HFFc6 (cell line): ENCODE measurements at places on chromosomes 11 and 22.

DNA sequence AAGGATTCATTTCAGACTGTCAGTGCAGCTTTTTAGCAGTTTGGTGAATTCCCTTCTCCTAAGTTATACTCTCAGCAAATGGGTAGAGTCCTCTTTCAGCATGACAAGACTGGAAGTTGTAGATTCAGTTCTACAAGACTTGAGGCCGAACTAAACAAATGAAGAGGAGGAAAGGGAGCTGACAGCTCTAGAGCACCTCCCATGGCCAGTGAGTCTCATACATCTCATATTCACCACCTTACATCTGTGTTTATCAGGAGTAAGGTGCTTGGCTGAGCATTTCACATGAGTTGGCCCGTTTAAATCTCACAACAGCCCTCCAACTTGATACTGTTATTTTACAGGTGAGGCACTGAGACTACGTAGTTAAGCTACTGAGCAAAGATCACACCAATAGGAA, 30.4 kb downstream of the SEZ6L start:
- no peak for DNase-seq

DNA sequence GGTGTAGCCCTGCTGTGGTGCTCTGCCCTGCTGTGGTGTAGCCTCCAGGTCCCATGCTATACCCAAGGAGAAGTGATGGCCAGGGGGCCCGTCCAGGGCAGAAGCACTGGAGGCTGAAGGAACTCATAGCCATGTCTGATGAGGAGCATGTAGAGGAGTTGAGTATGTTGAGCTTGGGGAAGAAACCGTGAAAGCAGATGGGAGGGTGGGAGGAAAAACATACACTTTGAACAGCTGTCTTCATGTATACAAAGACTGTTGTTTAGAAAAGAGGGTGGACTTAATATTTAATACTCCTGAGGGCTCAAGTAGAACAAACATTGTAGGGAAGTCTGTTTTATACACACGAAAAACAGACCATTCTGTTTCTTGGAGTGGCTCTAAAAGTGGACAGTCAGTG, 26.6 kb upstream of the TTC12 start:
- no peak for DNase-seq

DNA sequence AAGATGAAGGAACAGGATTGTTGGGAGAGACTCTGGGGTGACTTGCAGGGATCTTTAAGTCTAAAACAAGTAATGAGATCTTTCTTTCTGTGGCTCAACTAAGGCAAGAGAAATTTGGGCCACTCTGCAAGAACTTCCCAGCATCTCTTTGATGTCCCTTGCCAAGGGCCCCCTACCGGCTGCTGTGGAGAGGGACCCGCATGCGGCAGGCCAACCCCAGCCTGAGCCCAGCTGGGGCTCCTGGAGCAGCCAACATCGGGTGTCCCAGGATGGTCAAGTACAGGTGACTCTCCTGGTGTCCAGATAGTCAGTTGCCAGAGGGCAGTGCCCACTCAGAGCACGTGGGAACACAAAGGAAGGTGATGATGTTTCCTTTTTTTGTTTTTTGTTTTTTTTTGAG, 363.2 kb downstream of the TBC1D22A start:
- DNase-seq, result no peak

GRCh38 chr22:20020533-20021195, at the start of gene TANGO2:
TSS of gene TANGO2 (plus strand) at chr22:20021110. CDS start at chr22:20036799, 15,689 bp downstream.
- DNase-seq, result peak; percentile 86

- no peak for DNase-seq
These were observed 98.4 kb downstream of the VPREB1 start for GRCh38 chr22:22342697-22343580.

DNA sequence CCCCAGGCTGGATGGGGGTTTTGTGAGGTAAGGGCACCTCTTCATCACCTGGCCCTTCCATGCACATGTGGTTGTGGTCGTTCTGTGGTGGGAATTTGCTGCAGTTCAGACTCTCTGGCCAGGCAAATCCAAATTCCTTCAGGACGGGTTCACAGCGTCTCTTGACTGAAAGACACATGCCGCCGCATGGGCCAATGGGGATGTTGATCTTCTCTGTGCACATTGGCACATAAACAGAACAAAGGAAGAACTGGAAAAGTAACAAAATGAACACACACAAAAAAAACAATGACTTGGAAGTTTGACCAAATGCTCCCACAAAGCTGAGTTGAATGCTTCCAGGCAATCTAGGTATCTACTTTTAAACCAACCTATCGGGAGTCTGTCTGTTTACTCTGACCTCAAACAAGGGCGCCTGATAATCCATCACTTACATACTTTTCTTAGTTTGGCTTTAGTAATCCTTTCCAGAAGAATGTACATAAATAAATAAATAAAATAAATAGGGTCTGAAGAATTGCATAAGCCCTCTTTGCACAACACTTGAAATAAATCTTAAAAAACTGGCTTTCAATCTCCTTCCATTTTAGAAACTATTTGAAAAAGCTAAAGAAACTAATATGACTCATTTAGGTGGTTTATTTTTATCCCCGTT, 2.8 kb downstream of the FZD4 start:
- no peak for DNase-seq

DNA sequence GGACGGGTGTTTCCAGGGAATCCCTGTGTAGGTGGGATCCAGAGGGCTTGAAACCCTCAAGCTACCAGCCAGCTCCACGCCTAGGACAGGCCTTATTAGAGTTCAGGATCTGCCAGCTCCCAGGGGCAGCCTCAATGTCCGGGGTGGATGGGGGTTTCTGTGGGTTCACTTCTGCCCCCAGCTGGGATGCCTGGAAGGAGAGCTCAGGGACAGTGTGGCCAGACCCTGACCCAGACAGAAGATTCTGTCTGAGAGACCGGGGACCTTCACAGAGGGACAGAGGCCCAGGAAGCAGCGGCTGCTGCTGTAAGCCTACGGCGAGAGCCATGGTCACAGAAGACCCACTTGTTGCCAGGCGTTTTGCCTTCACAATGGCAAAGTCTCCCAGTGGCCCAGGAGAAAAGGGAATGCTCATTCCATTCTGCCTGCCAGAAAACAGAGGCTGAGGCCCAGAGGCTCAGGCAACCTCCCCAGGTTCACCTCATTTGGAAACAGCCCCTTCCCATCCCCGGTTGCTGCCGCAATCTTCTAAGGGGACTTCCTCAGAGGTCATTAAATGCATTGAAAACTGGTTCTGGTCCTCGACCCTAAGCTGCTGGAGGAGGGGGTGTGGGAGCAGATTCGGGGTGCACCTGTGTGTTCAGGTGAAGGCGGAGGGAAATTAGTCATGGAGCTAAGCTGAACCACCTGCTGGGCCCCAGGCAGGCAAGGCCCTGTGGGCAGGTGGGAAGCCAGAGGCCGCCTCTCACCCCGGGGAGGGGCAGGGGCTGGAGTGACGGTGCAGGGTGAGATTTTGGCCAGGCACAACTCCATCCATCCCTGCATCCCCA, 4.9 kb upstream of the KRTAP5-6 start:
- DNase-seq, result no peak

DNA sequence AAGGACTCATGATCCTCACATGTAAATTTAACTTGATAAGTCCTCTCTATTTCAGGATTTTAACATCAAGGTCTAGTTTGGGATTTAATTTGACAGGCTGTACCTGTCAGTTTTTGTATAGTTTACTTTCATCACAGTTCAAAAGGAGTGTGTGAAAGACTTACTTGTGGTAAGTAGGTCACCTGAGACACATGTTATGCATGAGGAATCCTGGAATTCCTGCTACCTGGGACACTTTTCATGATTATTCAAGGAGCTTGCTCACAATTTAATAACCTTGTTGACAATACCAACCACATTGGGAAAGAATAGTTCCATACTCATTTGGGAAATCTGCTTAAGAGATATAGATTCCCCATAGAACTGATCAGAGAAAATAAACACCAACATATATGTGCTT, 15.8 kb upstream of the SLC36A4 start:
- no peak for DNase-seq

- DNase-seq, result peak; percentile 12
These were observed 430.6 kb downstream of the MIAT start for GRCh38 chr22:27088026-27088425.

DNA sequence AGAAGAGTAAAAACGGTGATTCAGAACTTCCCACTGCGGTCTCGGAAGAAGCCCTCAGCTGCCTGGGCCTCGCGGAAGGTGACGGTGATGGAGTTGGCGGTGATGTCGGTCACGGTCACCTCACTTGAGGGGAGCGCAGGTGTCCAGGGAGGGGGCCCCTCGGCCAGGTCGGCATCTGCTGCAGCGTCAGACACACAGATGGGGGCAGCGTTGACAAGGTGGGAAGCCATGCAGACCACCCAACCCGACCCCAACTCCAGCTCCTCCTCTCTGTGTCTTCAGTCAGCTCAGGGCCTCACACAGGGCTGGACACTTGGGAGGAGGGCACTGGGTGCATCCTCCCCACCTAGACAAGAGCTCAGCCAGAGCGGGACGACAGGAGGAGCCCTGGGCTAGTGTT, 18.6 kb downstream of the CBX7 start:
- no peak for DNase-seq

DNA sequence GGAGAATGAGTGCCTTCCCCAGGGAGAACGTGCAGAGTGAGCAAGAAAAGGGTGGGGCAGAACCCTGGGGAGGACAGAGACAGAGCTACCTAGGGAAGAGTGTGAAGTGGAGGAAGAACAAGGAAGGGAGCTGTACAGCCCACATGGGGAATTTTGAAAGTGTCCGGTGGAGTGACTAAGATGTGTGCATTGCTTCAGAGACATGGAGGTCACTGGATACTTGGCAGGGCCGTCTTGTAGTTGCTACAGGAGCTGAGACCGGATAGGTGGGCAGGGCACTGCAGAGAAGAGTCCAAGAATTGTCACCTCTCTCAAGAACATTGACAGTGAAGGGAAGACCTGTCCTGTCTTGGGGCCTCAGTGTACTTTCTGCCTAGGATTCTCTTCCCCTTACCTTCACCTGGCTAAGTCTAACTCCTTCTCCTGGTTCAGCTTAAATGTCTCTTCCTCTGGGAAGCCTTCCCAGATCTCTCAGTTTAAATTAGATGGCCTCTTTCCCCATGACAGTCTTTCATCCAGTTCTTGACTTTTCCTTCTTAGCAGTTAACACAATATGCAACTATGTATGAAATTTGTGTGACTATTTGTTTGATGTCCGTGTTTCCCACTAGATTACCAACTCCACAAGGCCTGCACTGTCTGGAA, 9.2 kb upstream of the P2RY6 start:
- peak; percentile 37 for DNase-seq

- no peak for DNase-seq
These were observed 4.8 kb downstream of the DIXDC1 start for GRCh38 chr11:111941963-111942362.

DNA sequence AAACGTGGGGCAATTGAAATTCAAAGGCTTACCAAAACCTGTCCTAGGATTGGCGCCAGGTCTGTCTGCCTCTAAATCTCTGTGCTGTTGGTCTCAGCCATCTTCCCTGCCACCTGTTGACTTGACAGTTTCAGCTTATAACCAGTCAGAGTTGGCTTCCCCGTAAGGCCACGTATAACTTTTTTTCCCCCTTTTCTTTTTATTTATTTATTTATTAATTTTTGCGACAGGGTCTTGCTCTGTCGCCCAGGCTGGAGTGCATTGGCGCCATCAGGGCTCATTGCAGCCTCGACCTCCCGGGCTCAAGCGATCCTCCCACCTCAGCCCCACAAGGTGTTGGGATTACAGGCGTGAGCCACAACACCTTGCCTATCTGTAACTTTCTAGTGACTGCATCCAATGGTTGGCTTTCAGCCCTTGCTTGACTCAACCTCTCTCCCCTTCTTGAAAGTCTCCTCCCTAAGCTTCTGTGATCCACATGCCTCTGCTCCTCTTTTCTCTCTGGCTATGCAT, 1.4 kb upstream of the SYVN1 start:
- no peak for DNase-seq

GRCh38 chr11:75191330-75191717, 40.4 kb downstream of the SLCO2B1 start:
- no peak for DNase-seq
